ENCODE measurements at places on chromosomes 4 and X.

DNA sequence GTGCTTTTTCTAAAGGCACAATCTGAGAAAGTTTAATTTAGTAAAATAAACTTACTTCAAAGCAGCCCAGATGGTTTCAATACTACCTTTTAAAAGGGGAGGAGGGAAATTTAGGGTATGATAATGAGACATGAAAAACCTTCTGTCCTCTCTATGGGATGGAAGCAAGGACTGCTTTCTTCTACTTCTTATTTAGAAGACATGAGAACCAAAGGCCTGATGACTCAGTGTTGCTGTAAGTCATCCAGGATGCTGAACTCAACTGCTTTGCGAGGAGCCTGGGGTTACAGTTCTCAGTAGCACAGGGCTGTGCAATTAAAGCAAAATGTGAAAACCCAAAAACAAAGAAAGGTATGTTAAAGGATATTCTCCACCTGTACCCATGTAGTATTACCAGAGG is 140.8 kb upstream of the EDNRA start:
- DNase-seq, result peak; percentile 81

- no peak for DNase-seq
Measured at GRCh38 chr4:111678479-111678878, 466.8 kb upstream of the FAM241A start.

DNA sequence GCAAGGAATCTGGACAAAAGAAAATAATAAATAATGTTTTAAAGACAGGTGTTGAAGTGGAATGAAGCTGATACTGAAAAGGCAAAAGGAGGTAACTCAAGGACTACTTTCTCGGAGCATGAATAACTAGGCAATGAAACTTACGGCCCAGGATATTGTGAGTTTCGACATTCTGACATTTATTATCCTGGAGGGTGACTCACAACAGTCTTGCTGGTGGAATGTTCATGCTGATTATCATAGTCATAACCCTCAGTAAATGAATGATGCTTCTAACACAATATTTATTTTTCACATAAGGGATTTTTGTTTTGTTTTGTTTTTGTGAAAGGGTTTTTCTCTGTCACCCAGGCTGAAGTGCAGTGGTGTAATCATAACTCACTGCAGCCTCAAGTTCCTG is 147.0 kb upstream of the HPGD start:
- DNase-seq, result peak; percentile 88

DNA sequence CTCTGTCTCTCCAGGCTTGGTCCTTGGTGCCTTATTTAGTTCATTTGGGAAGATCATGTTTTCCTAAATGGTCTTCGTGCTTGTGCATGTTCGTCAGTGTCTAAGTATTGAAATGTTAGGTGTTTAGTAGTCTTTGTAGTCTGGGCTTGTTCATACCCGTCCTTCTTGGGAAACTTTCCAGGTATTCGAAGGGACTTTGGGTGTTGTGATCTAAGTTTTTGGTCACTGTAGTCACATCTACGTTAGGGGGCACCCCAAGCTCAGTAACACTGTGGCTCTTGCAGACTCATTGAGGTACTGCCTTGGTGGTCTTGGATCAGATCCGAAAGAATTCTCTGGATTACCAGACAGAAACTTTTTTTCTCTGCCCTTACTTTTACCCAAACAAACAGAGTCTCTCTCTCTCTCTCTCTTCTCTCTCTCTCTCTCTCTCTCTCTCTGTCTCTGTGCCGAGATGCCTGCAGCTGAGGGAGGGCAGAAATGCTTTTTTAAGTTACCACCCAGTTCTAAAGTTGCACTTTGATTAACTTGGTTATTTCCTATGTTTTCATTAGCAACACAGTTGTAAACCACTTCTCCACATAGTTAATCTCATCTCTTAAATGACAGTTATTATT is 67.6 kb upstream of the SLC7A3 start:
- DNase-seq, result peak; percentile 16

DNA sequence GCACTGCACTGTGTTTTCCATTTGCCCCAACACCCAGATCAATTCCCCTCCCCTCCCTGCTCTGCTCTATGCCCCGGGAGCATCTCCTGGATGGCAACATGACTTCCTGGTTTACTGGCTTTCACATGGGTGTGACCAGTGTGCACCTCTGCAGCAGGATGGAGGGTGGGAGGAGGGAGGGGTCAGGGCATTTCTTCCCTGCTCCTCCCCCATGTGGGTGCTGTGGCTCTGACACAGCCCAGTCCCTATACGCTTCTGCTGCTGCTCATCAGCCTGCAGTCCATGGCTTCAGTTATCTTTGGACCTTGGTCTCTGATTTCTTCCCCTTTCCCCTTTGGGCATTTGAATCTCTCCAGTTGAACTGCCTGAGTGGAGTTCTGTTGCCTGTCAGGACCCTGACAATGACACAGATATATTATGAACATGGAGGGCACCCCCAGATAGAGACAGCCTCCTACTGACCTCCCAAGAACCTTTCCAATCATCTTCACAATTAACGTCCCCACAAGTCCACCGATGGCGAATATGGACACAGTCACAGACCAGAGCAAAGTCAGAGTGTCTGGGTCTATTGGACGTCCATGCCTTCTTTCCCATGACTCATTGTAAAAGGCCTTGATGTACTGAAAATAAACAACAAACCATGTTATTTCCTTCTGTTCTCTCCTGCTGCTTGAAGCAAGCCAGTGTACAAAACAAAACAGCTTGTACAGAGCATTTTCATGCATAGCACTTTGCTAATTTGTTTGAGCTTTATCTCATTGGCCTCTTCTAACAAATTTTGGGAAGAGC is 24.8 kb downstream of the SLC2A9 start:
- DNase-seq, result peak; percentile 43

DNA sequence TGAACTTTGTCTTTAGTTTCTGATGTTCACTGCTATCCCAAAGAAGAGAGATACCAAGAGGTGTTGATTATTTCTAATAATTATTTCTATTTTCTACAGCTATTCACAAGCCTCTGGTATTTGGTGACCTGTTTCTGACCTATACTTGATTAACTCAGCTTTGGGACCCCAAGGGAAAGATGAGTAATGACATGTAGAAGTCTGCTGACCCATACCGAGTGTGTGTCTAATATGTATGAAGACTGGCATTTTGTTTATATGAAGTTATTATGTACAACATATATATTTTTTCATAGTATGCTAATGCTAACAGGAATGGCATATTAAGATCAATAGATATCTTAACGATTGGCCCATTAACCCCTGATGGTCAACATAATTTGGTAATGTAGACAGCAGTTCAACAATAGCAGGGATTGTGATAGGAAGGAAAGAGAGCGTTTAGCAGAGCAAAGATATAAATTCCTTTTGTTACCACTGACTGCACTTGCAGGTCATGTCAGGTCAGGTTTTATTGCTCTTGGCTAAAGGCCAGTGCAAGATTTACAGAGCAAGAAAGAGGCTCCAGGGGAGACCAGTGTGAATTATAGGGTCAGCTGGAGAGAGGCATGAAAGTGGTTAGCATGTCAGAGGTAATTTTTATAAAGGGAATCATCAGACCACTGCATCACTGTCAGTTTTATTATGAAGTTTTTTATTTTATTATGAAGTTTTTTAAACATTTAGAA is 94.7 kb upstream of the DIPK2B start:
- DNase-seq, result peak; percentile 36

DNA sequence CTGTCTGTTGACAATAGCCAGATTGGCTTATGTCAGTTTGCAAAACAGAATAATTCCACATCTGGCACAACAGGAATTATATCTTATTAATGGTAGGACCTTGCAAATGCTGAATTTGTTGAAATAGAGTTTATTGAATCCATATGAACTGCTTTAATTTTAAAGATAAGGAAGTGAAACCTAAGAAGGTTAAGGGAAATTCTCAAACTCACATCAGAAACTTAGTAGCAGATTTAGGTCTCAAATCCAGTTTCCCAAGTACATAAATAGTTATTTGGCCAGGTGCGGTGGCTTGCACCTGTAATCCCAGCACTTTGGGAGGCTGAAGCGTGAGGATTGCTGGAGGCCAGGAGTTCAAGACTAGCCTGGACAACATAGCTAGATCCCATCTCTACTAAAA is 117.1 kb downstream of the HNRNPD start:
- DNase-seq, result no peak

GRCh38 chr4:87530229-87530628 is 1.1 kb upstream of the SPARCL1 start:
- no peak for DNase-seq

- no peak for DNase-seq
Measured at GRCh38 chrX:130108647-130109428, 1.5 kb downstream of the ELF4 start.

GRCh38 chr4:185941461-185941860 is 127.5 kb upstream of the TLR3 start:
- DNase-seq, result no peak

DNA sequence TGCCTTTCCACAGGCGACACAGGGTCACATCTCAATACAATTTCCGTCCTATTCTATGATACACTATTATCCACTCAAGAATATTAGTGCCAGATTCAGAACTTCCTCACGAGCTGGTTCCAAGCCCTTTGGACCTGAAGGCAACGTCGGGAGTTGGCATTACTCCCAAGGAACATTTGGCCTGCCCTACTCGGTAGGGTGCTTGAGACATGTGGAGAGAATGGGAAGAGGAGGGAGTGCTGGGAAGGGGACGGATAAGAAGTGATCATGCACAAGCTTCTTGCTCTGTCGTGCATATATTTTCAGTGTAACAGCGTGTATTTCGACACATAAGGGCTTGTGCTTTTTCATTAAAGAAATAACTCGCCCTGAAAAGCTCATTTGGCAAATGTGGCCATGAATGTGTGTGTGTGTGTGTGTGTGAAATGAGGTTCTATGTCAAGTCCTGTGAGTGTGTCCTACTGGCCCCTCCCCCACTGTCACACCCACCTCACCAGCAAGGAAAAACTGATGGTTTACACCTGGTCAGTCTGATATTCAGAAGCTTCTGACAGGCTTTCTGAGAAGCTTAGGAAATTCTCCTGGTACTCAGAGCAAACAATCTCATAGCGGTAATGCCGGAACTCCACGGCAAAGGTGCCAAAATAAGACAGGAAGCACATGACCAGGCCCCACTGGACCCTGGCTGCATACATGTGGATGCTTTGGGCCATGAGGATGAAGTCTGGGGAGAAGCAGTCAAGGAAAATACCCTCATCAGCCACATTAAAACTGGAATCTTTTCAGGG is 54.8 kb downstream of the ENOPH1 start:
- no peak for DNase-seq

GRCh38 chrX:19673375-19674040 is 158.2 kb upstream of the MAP3K15 start:
- DNase-seq, result peak; percentile 93

DNA sequence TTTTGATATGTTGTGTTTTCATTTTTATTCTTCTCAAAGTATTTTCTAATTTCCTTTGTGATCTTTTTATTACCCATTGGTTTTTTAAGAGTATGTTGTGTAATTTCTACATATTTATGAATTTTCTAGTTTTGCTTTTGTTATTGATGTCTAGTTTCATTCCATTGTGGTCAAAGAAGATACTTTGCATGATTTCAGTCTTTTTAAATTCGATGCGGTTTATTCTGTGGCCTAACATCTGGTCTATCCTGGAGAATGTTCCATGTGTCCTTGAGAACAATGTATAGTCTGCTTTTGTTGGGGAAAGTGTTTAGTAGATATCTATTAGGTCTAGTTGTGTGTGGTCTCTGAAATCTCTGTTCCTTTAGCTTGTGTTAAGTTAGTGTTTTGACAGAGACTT is 46.2 kb downstream of the PPEF1 start:
- no peak for DNase-seq

- DNase-seq, result peak; percentile 5
Measured at GRCh38 chr4:17577665-17578481, 875 bp downstream of the LAP3 start.

- DNase-seq, result no peak
Measured at GRCh38 chr4:121758925-121759568, 5.9 kb downstream of the SMIM43 start.

DNA sequence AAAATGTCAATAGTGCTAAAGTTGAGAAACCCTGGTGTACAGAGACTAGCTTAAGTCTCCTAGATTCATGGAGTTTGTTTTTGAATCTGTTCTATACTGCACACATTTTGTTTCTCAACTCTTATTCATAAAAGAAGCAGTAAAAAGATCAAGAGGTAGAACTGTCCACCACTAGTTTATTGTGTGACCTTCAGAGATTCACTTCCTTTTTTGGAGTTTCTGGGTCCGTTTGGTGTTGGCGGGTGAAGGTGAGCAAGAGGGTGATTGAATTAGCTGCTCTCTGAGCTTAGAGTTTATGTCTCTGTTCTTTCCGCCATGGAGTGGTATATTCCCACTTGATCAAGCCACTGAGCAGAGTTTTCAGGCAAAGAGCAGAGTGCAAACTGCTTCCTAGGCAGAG is 21.4 kb upstream of the PLAC1 start:
- no peak for DNase-seq

DNA sequence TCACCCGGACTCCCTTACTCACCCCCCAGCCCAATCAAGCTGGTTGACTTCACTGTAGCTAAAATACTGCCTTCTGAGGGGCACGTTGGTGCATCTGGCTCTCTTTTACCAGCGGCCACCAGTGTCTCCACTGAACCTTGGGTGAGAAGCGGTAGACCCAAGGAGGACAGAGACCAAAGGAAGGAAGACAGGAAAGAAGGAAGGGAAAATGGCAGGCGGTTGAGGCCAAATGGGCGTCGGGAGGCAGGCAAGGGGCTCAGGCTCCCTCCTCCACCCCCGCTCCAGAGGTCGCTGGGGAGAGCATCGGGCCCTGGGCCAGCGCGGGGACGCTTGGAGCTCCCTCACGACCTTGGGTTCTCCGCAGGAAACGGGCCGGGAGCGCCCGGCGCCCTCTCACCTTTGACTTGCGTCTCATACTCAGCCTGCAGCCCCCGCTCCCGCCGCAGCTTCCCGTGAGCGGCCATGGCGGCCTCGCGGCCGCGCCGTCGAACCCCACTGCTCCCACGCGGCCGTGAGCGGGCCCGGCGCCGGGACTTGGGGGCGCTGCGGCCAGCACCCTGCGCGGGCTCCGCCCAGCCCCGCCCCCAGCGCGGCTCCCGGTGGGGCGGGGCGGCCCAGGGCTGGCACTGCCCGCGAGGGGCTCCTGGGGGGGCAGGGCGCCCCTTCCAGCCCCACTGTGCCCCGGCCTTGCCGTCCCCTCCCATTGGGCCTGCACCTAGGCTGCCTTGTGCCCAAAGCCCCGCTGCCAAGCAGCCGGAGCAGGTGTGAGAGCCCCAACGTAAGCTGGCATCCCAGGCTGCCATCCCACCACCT is at the start of gene ARHGAP4:
TSS of gene ARHGAP4 (minus strand) at position 526 of the 813 bp plus-strand sequence. CDS start at position 464, 62 bp downstream.
- DNase-seq, result no peak

DNA sequence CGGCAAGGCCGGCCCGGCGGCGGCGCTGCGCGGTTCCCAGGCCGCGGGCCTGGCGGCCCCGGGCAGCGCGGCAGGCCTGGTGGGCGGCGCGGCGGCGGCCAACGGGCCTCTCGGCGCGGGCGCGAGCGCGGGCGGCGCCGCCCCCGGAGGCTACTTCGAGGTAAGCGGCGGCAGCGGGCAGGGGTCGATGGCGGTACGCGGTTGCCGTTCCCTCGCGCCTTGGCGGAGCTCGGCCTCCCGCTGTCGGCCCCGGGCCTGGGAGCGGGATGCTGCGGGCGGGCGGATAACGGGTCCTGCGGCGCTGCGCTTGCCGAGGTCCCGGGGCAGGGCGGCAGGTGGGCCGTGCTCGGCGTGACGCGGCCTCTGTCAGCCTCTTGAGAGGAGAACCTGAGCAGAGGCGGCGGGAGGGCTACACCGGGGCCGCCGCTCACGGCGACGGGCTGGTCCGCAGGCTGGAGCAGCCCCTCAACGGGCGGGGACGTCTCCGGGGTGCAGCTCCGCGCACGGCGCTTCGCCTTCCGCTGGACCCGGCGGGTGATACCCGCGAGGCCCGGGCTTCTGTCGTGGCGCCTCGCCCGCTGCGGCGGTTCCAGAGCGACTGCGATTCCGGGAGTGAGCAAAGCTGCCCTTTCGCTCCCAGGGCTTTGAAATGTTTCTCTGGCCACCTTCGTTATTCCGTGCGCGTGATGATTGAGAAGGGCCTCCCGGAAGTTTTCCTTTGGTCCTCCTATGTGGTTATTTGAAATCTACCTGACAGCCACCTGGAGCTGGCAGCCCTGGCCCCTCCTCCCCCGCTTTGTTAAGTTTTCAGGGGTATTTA is 774 bp downstream of the FAM193A start:
- DNase-seq, result no peak

All from brain microvascular endothelial cell (primary cell).